Endothelial cell (in vitro differentiated cells): ENCODE measurements at places on chromosomes 2 and 18. TPM values are rescaled to one million over a fixed set of nuclear protein-coding genes. Genes with fewer than 3 reads are reported as not detected.

GRCh38 chr2:42960002-42960841 lies 167.8 kb upstream of the HAAO start:
- no peak for DNase-seq

DNA sequence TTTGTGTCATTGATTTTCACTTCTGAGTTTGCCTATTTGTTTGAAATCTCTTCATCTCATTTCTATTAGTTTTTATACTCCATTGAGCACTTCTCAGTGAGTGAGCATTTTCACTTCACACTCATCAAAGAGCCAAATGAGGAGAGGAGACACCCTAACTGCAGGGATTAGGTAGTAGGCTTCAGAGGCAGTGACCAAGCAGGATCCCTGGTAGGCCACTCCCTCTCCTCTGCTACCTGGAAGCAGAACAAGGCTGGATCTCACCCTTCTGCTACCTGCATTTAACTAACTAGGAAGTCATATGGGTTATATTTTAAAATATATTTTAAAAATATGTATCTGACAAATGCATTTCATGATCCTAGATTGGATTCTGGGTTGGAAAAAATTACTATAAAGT lies 52.7 kb downstream of the SEMA4F start:
- no peak for DNase-seq

DNA sequence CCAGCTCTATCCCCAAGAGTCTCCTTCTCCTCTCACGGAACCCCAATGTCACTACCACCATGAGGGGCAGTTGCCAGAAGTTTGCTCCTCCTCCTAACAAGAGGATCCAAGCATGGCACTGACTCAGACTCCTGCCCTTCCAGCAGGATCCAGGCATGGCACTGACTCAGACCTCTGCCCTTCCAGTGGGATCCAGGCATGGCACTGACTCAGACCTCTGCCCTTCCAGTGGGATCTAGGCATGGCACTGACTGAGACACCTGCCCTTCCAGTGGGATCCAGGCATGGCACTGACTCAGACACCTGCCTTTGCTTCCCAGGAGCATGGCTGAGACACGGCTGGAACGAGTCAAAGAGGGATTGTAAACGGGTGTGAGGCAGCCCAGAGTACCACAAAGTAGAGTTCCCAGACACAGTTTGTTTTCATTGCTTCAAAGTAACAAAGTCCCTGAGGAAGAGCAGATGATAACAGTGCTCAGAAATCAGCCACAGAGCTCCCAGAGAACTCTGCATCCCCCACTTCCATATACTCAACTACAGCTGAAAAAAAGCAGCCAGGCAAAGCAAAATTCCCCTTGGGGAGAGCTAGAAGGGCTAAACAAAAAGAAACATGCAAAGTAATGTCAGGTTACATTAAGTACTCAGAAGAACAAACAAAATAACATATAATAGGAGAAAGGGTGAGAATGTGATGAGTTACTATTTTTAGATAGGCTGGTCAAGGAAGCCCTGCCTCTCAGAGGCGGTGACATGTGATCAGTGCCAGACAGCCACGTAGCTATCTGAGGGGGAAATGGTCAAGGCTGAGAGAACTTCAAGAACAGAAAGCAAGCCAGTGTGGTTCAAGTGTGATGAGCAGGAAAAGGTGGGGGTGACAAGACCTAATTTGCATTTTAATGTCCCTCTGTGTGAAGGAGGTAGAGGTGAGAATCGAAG lies 3.0 kb downstream of the BUB1 start:
- no peak for DNase-seq

Gene CASP10
- 38.6 TPM for total RNA-seq

DNA sequence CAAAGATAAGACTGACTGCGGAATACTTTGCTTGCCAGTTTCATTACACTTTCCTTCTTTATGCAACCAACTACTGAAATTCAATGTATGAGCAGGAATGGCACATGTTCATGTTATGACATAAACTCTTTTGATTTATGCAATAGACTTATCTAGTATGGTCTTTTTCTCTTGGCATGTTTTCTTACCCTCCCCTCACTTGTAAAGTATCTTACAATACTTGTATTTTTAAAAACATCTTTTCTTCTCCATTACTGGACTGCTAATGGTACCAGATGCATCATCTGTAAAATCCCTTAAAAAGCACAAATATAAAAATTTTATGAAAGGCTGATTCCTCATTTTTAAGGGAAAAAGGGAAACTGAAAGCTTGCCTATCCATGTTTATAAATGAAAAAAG lies 373.8 kb downstream of the ZEB2 start:
- DNase-seq, result no peak

DNA sequence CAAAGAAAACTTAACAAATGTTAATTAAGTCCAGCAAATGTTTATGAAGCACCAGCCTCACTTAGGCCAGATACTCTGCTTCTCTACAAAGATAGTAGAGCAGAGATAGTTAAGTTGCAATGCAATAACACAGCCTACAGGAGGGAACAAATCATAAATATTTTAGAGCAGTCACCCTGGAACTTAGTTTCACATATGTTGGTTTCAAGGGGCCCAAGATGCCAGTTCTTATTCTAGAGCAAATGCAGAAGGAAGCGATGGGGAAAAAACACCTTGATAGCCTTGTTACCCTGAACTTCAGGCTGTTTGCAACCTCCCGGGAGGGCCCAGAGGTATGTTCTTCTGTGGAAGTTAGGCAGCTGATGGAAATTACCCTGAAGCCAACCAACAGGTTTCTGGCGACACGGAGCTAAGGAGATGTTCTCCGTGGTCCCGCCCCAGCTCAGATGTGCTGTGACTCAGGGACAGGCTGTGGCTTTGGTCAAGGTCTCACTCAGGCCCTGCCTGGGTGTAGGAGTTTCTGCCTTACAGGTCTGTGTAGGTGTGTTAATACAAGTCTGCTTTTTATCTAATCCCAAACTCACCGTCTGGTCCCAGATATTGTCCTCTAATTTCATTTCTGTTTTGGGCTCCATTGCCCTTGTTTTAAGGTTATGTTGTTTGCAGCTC lies 3.8 kb downstream of the CTIF start:
- DNase-seq, result no peak

DNA sequence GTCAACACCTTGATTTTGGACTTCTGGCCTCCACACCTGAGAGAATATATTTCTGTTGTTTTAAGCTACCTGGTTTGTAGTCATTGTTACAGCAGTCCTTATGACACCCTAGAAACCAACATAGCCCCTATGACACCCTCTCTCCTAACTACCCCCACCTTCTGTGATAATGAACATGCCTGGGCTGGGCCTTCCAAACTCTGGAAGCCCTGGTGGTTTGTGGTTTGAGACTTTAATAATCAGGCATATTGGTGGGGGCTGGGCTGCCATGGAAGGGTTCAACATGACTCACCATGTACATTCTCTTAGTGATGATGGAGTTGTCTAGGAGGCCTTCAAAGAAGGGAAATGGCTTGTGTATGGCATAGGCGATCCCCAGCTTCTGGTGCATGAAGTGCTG lies 3.3 kb downstream of the SP110 start:
- DNase-seq, result no peak

- DNase-seq, result no peak
Observed at GRCh38 chr2:129565551-129566109, 413.8 kb upstream of the RAB6C start.

Gene TMEM163
- total RNA-seq, result 150 TPM

- DNase-seq, result no peak
Observed at GRCh38 chr2:215619989-215620388, 184.1 kb upstream of the FN1 start.

DNA sequence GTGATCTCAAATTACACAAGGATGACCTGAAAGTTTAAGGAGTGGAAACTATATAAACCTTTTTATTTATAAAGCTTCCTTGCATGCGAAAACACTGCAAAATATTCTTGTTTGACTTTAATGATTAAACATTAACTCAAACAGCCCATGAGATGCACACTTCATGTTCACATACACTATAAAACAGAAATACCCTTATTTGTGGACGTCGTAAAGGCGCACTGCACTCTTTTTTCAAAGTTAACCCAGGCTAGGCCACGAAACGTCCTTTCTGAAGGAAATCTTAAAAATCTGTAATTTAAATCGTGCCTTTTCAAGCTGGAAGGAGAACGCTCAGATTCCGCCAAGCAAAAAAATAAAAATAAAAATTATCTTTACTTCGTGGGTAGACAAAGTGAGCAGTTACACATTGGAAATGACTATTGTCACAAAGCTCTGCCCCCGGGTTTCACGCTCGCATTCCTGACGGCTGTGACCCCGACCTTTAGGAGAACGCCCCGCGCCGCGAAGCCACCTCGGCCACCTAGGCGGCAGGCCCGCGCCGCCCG lies 728 bp downstream of the FAM168B start:
- DNase-seq, result no peak

Gene SERPINB10
- not detected for total RNA-seq

DNA sequence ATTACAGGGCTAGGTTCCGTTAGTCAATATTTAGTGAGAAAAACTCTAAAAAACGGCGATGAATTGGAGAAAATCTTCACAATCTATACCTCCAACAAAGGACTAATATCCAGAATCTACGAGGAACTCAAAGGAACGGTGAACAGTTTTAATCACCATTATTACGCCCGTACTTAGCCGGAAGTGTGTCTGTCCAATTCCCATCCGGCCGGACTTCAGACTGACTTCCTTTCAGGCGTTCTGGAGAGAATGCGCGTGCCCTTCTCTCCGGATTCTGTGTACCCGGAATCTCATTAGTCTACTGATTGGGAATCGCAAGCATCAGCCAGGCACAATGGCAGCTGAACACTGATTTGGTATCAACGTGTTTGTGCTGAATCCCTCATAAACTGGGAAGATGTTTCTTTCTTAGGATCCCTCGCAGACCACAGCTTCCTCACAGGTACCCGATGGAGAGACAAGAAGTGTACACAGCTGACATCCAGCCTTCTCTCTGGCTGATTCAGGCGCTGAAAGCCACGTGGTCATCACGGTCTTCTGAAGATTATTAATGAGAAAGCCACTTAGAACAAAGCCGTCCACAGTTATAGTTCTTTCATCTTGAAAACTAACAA lies 239.9 kb downstream of the ZNF516 start:
- no peak for DNase-seq

- DNase-seq, result no peak
Observed at GRCh38 chr2:197137231-197137630, 173.3 kb downstream of the ANKRD44 start.

GRCh38 chr2:138223319-138223718 lies 259.0 kb downstream of the HNMT start:
- no peak for DNase-seq

DNA sequence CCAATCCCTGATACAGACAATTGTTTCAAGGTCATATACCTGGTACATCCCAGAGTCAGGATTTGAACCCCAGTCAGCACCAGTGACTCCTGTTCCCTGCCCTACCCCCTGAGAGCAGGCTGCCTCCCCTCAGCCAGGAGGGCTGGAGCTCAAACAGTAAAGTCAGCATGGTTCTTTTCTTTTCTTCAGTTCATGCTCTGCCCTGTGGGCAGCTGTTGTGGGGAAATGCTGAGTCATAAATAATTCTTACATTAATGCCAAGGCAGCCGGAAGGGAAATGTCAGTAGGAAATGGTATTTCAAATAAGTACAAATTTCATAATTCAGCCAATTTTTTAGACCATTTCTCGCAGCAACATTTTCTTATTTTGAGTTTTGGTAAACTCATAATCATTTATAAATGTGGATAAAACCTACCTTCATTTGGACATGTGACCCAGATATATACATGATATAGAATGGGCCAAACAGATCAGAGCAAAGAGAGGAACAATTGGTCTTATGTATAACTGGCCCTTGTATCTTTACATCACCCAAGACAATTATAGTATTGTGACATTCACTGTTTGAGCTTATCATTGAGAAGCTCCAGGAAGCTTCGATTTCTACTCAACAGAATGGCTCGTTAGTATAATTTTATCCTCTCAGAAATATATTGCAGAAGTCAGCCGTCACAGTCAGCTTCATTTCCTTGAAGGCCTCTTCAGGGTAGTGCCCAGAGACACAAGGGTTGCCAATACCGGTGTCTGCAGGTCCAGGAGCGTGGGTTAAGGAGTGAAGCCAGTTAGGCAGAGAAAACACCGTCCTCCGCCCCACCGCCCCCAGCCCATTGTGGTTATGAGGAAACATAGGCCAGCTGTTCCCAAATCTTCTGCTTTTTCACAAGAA lies 28.0 kb upstream of the SCYGR1 start:
- no peak for DNase-seq

Gene PNKD
- 31.7 TPM for total RNA-seq

GRCh38 chr2:2827761-2828221 lies 496.7 kb upstream of the MYT1L start:
- no peak for DNase-seq

- DNase-seq, result no peak
Observed at GRCh38 chr18:29979881-29980280, 1062.7 kb downstream of the DSC3 start.

DNA sequence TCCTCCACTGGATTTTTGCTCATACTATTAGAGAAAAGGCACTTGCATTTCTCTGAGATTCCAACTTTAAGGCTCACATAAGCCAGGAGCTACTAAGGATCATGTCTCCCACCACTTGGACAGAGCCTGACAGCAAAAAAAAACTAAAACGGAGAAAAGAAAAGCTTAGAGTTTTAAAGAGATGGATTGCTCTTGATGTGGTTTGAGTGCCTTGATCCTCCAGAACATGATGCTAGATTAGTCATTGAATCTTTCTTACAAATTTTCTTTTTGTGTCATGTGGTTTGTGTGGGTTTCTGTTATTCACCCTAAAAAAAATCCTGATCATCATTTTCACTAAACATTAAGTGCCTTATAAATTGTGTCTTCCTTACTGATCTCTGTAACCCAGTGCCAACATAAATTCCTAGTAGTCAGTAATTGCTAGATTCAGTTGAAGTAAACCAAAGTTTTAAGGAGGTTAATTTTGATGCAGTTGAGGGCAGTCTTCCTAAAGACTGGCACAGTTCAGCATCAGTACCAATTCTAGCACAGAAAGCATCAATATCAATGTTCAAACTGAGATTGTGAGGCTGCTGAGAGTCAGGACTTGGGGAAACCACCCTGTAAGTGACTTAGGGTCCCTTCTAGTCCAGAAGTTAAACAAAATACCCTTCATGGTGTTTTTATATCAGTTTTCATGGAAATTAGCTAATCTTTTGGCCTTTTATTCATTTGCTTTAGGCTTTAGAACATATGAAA lies 206.3 kb downstream of the RAD51AP2 start:
- no peak for DNase-seq

- DNase-seq, result no peak
Observed at GRCh38 chr2:46847726-46848412, 67.7 kb downstream of the MCFD2 start.

DNA sequence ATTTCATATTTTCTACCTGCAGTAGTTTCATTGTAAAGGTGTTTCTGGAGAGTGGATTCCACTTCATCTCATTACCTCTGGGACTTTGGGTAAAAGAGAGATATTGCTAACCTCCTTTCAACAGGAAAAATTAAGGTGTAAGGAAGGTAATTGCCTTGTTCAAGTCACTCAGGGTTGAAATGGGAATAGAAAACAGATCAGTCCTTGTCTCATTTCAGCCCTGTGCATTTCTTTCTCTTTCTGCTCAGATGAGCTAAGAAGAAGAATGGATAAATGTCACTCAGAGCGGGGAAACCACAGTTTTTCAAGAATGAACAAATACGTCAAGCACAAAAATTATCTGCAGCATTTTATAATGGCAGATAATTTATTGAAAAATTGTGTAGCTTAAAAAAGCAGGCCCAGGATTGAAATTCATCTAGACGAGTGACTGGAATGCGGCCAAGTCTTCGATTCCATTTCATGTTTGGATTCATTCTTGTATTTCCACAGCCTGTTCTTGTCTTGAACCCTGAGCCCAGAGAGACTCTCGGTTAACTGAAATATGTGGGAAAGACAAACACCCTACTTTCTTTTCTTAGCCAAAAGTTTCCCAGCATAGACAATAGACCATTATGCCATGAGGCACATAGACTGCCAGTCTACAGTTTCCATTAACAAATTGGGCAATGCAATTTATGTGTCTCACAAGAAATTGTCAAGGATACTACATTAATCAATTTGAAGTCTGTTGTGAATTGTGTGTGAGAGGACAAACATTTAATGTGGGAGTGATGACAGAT lies 107.9 kb downstream of the POLE4 start:
- no peak for DNase-seq
